ENCODE measurements at places on chromosomes 11 and 22.

DNA sequence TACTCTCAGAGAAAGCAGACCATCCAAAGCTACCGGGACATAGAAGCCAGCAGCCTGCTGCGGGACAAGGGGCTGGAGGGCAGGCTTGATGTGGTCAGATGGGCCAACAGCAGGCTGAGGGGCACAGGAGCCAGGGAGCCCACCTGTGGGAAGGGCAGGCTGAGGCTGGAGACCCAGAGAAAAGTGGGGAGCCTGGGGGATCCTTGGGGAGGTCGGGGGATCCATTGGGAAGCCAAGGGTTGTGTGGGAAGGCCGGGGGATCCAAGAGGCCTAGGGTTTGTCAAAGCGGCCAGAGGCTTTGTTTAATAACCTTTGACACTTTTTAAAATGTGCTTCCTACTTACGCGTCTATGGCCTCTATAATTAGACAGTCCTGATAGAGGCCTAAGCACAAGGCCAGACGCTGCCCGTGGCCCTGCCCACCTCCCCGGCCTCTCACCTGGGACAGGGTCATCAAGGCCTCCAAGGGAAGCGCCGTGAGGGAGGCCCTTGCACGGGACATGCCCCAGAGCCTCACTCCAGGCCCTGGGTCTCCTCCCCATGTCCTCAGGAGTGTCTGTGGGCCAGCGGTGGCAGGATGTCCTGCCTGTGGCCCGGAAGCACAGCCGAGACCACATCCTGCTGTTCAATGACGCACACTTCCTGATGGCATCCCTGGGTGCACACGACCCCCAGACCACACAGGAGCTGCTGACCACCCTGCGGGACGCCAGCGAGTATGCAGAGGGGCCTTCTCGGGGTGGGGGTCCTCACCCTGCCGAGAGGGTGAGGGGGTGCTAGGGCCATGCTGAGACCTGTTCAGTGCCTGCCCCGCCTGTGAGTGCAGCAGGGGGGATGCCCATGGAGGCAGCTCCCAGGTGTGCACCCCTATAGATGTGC lies 8.6 kb upstream of the GTSE1 start:
- no peak for DNase-seq

DNA sequence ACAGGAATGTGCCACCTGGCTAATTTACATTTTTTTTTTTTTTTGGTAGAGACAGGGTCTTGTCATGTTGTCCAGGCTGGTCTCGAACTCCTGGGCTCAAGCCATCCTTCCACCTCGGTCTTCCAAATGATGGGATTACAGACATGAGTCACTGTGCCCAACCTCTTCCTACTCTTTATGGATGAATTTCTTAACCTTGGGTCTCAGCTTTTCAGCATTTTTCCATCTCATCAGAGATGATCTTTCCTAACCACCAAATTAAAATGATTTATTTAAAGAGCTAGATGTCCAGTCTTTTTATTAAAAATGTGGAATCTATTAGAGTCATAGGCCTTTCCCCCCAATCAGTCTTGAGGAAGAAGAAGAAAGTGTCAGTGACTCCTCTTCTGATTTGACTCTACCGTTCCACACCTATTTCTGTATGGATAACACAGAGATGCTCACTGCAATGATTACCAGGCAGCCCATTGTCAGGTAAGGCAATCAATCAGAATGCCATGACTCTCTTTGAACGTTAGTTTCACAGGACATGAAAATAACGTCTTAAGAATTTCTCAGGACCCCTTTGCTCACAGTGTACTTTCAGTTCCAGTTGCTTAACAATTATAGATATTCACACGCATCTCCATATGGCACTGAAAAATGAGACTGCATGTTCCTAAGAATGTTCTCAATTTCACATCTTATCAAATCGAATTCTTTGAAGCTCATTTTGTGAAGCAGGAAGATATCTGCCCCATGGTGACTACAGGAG lies 51.0 kb downstream of the MIAT start:
- DNase-seq, result no peak

DNA sequence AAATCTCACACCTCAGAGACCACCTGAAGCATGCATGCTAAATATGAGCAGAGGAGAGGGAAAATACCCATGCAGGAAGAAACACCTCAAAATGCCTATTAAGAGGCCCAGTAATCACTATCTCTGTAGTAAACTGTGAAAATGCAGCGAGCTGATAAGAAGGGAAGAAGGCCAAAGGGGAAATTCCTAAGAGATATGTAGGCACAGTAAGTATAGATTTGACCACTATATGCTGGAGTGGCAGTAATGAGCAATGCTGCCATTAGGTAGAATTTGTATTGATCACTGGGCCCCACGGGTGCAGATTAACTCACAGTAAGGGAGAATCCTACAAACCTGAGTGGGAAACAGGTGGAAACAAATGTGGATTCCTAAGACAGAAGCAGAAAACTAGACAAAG lies 1813.1 kb upstream of the RAG2 start:
- DNase-seq, result no peak

DNA sequence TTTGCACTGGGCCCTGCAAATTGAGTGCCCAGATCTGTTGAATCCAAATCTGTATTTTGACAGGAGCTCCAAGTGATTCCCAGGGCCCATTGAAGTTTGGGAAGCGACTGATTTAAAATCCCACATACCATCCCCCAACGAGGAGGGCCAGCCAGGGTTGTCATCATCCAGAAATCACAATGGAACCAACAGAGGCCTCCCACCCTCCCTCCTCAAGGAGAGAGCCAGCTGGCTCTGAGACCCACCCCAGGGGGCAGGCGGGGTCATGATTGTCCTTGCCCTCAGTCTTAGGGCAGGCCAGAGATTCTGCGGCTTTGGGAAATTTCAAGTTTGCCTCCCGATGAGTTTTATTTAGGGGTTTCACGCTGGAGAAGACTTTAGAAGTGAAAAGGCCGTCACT lies 358.2 kb downstream of the MN1 start:
- no peak for DNase-seq

DNA sequence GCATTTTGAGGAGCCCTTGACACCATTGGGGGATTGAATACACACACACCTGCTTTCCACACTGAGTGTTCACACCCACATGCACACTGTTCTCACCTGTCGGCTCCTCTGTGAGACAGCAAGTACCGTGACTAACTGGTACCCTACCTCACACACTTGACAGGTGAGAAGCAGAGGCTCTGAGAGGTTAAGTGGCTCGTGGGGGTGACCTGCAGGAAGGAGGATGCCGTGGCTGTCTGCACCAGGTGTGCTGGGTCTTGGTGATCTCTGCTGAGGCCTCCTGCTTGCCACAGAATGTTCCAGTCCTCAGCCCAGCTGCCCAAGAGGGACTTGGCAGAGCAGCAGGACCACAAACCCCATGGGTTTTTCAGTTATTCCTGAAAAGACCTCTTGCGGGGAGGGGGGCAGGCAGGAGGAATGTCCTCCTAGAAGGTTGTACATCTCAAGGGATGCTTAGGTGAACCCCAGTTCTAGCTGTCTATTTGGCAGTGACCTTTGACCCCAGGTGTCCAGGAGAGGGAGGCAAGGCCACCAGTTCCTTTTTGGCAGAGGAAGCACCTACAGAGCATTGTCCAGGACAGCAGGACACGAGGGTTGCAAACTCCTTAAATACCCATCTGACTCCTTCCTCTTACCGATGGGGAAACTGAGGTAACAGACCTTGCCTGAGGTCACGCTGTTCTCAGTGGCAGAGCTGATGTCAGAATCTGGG lies 66.0 kb downstream of the SHISAL1 start:
- DNase-seq, result no peak

DNA sequence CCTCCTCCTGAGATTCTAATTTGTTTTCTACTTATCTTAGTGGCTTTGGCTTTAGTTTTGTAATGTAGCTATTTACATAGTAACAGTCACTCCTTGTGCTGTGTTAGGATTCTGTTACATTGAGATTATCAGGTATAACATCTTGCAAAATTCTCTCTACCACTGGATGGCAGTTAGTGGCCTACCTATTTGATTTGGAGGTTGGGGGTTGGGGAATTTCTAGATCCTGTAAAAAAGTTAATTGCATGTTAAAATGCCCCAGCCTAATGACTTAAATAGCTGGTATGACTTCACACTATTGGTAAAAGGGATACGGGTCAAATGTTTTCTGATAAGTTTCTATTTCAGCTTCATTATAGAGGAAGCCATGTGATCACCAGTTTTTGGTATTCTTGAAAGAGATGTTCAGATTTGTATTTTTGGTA lies 2.8 kb downstream of the GRK3 start:
- DNase-seq, result no peak

- DNase-seq, result no peak
These were observed 1.0 kb downstream of the PGGHG start for GRCh38 chr11:289712-290620.

DNA sequence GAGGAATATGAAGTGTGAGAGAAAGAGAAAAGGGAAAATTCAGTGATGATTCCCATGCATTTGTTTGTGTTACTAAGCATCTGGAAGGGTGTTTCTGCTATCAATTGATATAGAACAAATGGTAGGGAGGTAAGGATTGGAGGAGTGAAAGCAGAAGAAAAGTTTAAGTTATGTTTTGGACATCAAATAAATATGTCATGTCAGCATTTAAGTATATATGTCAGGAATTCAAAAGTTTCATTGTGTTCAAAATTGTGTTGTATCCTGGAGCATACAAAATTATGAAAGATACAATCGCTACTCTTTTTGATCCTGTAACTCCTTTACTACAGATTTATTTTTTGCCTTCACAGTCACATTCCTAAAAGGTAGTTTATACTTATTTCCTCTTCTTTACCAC lies 885.8 kb downstream of the KCNA4 start:
- no peak for DNase-seq

- DNase-seq, result no peak
These were observed 61.7 kb upstream of the VPREB1 start for GRCh38 chr22:22182990-22183264.

All from GOT3 (cell line).